ENCODE measurements at places on chromosomes 4 and X. TPM values are rescaled to one million over a fixed set of nuclear protein-coding genes. Genes with fewer than 3 reads are reported as not detected.

The GAGE12J gene
- not detected for total RNA-seq

The HSD17B13 gene
- total RNA-seq = not detected

The PCDH11X gene
- not detected for total RNA-seq

The ADH1B gene
- not detected for total RNA-seq

The ABCD1 gene
- 16.6 TPM for total RNA-seq

The NOCT gene
- total RNA-seq = 18.5 TPM

The PDZD4 gene
- 0.68 TPM for total RNA-seq

The TEX11 gene
- total RNA-seq = not detected

The GPRIN3 gene
- total RNA-seq = 0.51 TPM

The TET2 gene
- 10.4 TPM for total RNA-seq

The GABRE gene
- 8.4 TPM for total RNA-seq

The SYN1 gene
- total RNA-seq = 0.05 TPM

The ENPEP gene
- 0.14 TPM for total RNA-seq

The TMEM150C gene
- 6.0 TPM for total RNA-seq

The TLR3 gene
- total RNA-seq = 2.4 TPM

The IDH3G gene
- 63.9 TPM for total RNA-seq

The MAGEC3 gene
- total RNA-seq = not detected

The TSPAN6 gene
- 79.0 TPM for total RNA-seq

The BCAP31 gene
- total RNA-seq = 321 TPM

The COL4A5 gene
- 48.0 TPM for total RNA-seq

The CACNA1F gene
- 0.05 TPM for total RNA-seq

The ARMCX5 gene
- total RNA-seq = 15.0 TPM

The SMR3B gene
- not detected for total RNA-seq

The SH3RF1 gene
- total RNA-seq = 10.8 TPM

The TREX2 gene
- 4.1 TPM for total RNA-seq

The TMPRSS11A gene
- not detected for total RNA-seq

The PPEF1 gene
- not detected for total RNA-seq
